ENCODE measurements at places on chromosomes 5 and 9. TPM values are rescaled to one million over a fixed set of nuclear protein-coding genes. Genes with fewer than 3 reads are reported as not detected.

CDC20B gene
- total RNA-seq: not detected

GABRG2 gene
- total RNA-seq: 3.7 TPM

GRCh38 chr5:922436-923280 is 30.0 kb downstream of the TRIP13 start:
- DNase-seq: no peak
- H3K27ac ChIP-seq: no peak overlapping the region
- peaks cover 21% of the 10 kb centered on the region for H3K27me3 ChIP-seq

DNA sequence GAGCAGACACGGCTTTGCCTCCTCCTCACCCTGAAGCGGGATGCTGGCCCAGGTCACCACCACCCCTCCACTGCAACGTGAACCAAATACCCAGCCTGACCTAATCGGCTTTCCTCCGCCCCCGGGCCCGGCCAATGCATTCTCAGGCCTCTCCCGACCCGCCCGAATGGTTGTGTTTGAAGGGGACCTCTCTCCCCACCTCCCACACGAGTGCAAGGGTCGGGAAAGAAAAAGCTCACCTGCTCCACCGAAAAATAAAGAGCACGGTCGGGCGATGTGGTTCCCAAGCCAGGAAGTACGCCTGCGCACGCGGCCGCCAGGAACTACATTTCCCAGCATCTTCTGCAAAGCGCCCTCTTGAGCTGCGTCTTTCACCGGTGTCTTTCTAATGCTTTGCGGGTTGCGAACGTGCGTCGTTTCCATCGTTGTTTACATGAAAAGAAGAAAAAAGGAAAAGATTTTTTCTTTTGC is at the start of gene ZNF883:
Gene ZNF883 (minus strand): TSS at position 282 of the 471 bp plus-strand sequence.
- peaks cover 34% of the 10 kb centered on the region for H3K36me3 ChIP-seq
- peak within 1 kb of the TSS; percentile 63 for H3K27ac ChIP-seq
- H3K4me3 ChIP-seq: peak within 1 kb of the TSS; percentile 92
- DNase-seq: peak; percentile 77

DNA sequence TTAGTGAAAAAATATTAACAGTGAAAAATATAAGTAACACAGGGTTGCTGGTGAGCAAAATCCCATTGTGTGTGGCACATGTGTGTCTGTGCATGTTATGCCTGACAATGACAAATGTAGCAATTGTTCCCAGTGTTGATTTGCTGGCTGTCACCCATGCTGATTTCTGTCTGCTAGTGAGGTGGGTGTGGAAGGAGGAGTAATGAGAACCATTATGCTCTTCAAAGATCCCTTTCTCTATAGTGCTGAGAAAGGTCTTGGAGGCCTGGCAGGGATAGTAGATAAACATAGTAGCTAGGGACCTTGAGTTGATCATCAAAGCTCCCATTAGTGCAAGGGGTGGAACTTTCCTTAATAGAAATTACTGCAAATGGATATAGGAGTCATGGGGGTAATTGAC is 152.5 kb upstream of the CLINT1 start:
- DNase-seq: no peak
- peaks cover 36% of the 10 kb centered on the region for H3K4me1 ChIP-seq
- H3K36me3 ChIP-seq: no peaks in the 10 kb centered on the region
- no peak overlapping the region for H3K27ac ChIP-seq

DNA sequence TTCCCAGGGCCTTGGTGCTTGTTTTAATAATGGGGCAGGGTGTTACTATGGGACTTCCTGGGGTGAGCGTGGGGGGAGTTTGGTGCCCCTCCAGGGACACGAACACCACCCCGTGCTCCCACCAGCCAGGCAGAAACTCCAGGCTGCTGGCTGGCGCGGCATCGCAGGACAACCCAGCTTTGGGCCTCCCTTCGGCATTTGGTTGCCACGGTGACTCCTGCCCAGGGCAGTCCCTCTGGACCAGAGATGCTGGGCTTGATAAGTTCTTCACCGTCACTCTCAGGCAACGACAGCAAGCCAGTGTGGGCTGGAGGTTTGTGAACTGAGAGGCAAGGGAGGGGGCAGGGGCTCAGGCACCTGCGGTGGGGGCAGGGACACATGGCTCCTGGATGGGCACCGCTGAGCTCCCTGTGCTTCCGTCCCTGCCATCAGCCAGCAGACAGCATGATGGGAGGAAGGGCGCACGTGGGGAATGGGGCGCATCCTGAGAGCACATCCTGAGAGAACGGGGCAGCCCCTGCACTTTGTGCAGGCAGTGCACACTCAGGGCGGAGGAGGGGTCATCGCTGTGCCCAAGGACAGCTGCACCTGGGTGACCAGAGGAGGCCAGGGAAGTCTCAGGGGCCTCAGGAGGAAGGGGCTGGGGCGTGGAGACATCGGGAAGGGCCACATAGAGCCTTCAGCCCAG is 116.4 kb downstream of the RXRA start:
- no peak for DNase-seq
- H3K4me3 ChIP-seq: no peak overlapping the region
- 0 out of 2 replicates have a peak, but pooled peaks cover 2% of the 10 kb centered on the region for H3K36me3 ChIP-seq
- no peaks in the 10 kb centered on the region for H3K4me1 ChIP-seq
- H3K27ac ChIP-seq: no peak overlapping the region

- H3K27me3 ChIP-seq: no peaks in the 10 kb centered on the region
- peak overlapping the region; percentile 31 for H3K4me3 ChIP-seq
- H3K4me1 ChIP-seq: peaks cover 66% of the 10 kb centered on the region
- H3K27ac ChIP-seq: peak overlapping the region; percentile 98
- peak; percentile 31 for DNase-seq
These were observed 6.2 kb downstream of the MAPKAP1 start for GRCh38 chr9:125700791-125701190.

- peaks cover 14% of the 10 kb centered on the region for H3K4me1 ChIP-seq
- no peak overlapping the region for H3K4me3 ChIP-seq
- H3K27ac ChIP-seq: no peak overlapping the region
- no peak for DNase-seq
- no peaks in the 10 kb centered on the region for H3K36me3 ChIP-seq
These were observed 236.4 kb upstream of the DAB2 start for GRCh38 chr5:39661026-39661779.

TBC1D2 gene
- 11.4 TPM for total RNA-seq

FRMPD1 gene
- 0.14 TPM for total RNA-seq

DNA sequence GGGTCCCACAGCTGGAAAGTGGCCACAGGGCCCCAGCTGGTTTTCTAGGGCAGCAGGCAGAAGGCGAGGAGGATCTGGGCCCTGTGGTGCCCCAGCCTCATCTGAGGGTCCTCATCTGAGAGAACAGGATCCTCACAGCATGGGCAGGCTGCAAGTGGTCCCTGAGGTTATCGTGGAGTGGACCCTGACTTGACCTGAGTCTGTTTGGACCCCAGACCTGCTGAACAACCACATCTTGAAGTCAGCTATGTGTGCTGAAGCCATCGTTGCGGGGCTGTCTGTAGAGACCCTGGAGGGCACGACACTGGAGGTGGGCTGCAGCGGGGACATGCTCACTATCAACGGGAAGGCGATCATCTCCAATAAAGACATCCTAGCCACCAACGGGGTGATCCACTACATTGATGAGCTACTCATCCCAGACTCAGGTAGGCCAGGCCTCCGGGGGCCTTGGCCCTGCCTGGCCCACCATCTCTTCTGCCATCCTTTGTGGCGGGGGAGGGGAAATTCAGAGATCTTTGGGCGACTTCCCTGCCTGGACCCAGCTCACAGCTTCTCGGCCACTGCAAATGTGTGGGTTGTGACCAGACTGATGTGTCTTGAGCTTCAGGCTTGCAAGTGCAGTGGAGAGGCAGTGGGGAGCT is 24.0 kb downstream of the TGFBI start:
- no peaks in the 10 kb centered on the region for H3K36me3 ChIP-seq
- no peak for DNase-seq
- peaks cover 7% of the 10 kb centered on the region for H3K4me1 ChIP-seq
- no peak overlapping the region for H3K4me3 ChIP-seq

- no peak for DNase-seq
- no peak overlapping the region for H3K4me3 ChIP-seq
- H3K27ac ChIP-seq: no peak overlapping the region
- no peaks in the 10 kb centered on the region for H3K36me3 ChIP-seq
These were observed 128.7 kb downstream of the SPOCK1 start for GRCh38 chr5:137370096-137371071.

Data from WTC11 (cell line).